ENCODE measurements at places on chromosomes 4 and X.

GRCh38 chrX:103608306-103608963, 672 bp downstream of the TCEAL3 start:
- DNase-seq: peak; percentile 1

DNA sequence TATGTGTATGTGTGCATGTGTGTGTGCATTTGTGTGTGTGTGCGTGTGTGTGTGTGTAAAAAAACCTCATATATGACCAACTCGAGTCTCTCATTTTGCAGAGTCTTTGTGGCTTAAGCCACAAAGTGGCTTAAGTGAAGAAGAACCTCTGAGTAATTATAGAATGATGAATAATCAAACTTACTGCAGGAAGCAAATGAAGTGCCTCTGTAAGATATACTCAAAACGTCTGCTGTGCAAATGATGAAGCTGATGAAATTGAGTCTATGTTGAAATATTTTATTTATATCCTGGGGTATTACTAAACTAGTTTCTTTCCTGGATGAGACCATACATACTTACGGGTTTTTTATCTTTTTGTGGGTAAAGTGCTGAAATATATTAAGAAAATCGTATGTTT, 1198.7 kb downstream of the PCDH7 start:
- no peak for DNase-seq

DNA sequence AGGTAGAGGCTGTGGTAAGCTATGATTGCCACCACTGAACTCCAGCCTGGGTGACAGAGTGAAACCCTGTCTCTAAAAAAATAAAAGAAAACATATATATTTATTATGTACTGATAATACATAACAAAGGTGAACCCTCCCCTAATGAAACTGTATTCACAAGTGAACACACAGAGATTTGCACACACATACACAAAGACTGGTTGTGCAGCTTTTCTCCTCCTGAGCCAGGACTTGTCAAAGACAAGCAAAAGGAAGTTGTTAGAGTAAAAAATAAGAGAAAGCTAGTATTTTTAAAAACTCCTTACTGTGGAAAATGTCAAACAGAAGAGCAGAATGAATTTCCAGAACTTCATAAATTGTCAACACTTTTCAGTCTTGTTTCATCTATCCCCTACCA, 1.5 kb upstream of the GRSF1 start:
- DNase-seq: no peak

DNA sequence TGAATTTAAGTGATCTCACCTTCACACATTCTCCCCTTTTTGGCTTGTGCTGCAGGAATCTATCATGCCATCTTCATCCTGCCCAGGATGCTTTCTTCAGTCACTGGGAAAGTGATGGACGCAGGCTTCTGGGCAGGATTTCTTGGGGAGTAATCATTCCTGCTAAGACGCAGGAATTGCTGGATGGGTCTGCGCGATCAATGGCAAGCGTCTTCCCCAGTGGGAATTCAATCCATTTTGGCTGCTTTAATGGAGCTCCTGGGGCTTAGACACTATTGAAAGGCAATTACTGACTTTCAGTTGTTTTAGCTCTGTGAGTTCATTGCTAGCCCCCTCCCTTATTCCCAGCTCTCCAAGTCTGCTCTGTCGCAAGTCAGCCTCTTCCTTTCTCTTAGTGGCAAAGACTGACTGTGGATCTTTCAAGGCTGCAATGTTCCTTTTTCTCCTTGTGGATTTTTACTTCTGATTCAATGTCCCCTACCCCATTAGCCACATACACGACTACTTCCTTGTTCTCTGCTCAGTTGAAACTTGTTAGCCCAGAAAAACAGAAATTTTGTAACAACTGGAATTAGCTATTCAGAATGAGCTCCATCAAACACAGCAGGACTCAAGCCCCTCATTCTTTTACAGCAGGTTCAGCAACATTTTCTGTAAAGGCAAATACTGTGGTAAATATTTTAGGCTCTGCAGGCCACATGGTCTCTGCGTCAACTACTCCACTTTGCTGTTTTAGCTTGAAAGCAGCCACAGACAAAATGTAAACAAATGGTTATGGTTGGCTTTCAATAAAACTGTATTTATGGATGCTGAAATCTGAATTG, 154.9 kb downstream of the ASB9 start:
- DNase-seq: no peak

- DNase-seq: no peak
These were observed 37.3 kb downstream of the PSAPL1 start for GRCh38 chr4:7397206-7398103.

DNA sequence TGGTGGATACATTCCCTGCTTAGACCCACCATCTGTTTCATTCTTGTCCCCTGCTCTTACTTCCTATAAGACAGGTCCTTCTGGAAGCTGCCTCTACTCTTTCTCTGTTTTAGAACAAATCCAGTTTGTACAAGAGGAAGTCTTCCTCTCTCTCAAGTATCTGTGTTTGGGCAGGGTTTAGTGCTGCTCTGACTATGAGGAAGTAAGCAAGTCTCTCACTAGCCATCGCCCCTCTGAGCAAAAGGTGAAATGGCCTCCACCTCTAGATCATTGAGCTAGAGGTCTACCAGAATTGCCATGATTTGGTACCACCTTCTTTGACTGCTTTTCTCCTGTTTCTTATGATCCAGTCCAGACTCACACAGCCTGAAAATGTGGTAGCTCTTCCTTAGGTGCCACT, 8.4 kb downstream of the BTK start:
- DNase-seq: no peak

GRCh38 chr4:17475481-17475880, 36.4 kb downstream of the QDPR start:
- DNase-seq: no peak

DNA sequence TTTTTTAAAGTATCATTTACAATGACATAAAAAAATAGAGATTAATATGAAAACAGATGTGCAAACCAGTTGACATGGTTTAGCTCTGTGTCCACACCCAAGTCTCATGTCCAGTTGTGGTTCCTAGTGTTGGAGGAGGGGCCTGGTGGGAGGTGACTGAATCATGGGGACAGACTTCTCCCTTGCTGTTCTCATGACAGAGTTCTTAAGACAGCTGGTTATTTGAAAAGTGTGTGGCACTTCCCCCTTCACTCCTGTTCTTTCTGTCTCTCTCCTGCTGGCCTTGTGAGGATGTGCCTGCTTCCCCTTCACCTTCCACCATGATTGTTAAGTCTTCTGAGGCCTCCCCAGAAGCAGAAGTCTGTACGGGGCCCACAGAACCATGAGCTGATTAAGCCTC, 23.8 kb downstream of the CNOT6L start:
- DNase-seq: peak; percentile 20

- no peak for DNase-seq
These were observed 305.5 kb upstream of the EMCN start for GRCh38 chr4:100823066-100823992.

- DNase-seq: peak; percentile 80
These were observed 71.3 kb downstream of the LRBA start for GRCh38 chr4:150943818-150944217.

DNA sequence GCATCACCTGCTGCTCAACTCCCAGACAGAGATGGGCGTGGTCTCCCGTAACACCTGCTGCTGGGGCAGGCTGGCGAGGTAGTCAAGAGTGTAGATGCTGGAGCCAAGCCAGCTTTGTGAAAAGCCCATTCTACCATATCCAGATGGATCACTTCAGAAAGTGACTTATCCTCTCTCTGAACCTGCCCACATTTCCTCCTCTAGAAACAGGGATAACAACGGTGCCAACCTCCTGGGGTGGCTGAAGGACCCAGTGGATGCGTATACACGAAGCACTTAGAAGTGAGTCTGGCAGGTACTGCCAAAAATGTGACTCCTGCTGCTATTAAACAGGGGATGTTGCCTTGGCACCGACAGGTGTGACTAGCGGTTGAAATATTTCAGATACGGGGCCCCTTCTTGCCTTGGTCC, 95.8 kb downstream of the SORBS2 start:
- no peak for DNase-seq

DNA sequence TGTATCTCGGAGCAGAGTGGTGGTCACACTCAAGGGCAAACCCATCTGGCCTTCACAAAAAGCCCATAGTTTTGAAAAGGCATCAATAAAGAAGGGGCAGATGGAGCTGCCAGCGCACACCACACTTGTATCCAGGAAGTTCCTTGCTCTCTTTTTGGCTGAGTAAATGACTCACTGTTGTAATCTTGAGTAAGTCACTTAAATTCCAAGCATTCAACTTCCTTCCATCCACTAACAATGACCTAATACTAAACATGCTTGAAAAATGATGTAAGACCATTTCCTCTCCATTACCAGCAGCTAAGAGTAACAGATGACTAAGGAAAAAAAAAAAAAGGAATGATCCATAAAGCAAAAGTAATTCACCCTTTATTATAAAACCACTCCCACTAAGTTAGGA, 32.4 kb upstream of the MYOZ2 start:
- DNase-seq: peak; percentile 7

GRCh38 chr4:142423861-142424260, 422.2 kb downstream of the INPP4B start:
- DNase-seq: no peak

GRCh38 chrX:19515615-19516105, 352 bp upstream of the MAP3K15 start:
- no peak for DNase-seq

GRCh38 chr4:78569306-78569821, 17.8 kb downstream of the ANXA3 start:
- no peak for DNase-seq

- DNase-seq: no peak
These were observed 41.8 kb upstream of the IQSEC2 start for GRCh38 chrX:53323196-53323595.

DNA sequence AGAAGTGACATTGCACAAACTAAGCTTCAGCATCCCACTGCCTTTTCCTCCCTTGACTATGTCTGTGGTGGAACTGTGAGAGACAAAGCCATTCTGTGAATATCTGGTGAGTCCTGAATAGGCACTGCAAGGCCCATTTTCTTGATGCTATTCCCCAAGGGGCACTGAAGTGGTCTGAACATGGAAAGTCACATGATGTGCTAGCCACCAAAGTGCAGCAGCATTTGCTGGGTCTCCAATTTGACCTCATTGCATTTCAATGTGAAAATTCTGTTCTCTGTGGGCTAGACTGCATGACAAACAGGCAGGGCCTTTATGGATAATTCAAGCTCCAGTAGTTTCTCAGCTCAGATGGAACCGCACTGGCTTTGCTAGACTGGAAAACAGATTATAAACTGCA, 627.4 kb upstream of the BOD1L1 start:
- DNase-seq: no peak

DNA sequence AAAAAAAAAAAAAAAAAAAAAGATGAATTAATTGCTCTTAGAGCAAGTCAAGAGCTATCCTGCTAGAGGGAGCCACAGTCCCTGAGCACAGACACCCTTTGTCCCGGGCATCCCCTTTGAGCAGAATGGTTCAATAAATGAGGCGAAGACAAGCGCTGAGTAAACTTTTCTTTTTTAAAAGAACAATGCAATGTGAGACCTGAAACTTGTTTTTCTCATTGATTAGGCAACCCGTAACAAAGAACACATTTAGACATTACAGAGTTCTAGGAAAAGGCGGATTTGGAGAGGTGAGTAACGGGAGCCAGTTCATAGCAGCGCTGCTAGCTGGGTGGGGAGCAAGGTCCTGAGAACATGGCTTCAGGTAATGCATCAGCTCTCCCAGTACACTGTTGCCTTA, 46.1 kb downstream of the GRK4 start:
- peak; percentile 42 for DNase-seq

DNA sequence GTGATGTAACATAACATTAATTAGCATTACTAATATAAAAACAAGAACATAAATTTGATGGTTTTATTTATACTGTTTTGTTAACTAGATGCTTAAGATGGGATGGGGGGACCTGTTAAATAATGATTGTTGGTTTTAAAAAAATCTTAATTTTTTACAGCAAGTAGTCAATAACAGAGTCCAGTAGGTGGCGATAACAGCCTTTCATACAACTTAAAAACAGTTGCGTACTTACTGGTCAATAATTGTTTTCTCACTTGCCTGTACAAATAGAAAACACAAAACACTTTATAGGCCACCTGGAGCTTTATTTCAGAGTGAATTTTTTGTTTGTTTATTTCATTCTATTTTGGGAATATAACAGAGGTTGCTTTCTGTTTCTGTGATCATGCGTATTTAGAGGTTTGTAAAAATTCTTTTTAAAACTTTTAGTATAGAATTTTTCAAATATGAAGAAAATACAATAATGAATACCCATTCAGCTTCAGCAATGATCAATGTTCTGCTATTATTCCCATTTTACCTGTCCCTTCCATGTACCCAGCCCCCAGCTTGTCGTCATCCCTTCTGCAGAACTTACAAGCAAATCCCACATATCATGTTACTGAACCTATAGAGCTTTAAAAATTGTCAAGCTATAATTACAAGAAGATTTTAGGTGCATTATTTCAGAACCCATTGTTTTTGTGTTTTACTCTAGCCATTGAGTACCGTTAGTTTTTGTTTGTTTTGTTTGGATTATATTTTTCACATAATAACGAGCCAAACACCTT, 97.1 kb downstream of the MRPL1 start:
- peak; percentile 86 for DNase-seq

DNA sequence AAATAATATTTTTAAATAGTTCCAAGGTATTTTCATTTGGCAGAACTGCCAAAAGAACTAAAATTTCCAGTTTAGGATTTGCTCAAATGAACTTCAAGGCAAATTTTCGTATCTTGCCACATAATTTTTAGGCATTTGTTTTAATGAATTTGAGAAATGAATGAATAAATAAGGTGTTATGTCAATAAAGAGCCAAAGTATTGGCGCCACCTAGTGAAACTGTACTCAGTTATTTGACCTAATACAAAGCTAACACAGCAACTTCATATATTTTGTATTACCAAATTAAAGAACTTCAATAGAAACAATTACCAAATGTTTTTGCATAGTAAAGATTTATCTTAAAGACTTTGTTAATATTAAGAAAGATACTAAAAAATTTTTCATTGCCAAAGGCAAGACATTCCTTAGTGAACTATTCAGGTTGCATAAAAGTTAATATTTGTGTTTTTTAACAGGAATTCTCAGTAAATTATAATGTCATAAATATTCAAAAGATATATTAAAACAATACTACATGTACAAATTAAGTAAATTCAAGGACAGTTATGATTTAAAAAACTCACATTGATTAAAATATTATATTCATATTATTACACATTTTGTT, 50.3 kb downstream of the STPG2 start:
- peak; percentile 63 for DNase-seq

DNA sequence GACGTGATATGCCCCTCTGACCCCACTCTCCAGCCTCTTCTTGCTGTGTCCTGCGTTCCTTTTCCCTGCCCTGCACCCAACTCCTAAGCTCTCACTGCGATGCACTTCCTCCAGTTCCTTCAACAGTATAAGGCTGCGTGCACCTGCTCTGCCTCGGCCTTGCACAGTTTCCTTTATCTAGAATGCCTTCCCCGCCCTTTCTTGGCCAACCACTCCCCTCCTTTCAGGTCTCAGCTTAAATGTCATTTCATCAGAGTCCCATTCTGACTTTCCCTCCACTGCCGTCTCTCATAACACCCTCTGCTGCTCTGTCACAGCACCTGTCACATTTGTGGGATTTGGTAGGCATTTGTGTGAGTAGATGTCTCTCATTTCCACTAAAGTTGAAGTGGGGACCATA, 58.4 kb upstream of the NEIL3 start:
- peak; percentile 21 for DNase-seq

GRCh38 chr4:1871471-1872021, 353 bp downstream of the NSD2 start:
- DNase-seq: no peak
